ENCODE measurements at places on chromosomes 5 and 9.

DNA sequence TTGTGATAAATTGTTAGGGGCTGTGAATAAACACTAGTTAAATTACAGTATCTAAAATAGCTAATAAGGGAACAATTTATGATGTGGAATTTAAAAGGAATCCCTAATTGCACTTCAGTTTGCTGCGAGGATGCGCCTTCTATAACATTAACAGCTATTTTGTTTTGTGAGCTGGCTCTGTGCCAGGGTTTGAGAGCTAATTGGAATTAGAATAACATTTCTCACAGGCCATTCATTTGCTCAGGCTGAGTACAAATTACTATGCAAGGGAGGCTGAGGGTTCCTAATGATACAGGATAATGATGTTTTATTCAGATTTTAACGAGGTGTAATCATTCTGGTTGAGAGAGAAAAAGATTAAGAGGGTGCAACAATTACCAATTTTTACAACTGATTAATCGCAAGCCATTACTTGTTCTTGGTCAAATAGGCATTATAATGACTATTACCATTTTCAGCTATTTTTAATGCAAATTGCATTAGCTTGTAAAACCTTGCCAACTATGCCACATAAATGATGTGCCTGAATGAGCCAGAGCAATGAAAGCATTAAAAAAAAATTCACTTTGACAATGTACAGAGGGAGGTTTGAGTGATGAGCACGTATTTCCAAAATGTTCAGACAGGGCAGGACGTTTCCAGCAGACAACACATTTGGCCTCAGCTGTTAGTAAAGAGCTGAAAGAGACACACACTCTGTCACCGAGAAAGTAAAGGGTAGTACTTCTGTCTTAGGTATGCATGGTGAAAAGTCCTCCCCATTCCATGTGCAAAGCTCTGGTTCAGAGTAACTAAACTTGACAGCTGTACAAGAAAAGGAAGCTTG lies 576.5 kb downstream of the TLE1 start:
- no peak for DNase-seq

DNA sequence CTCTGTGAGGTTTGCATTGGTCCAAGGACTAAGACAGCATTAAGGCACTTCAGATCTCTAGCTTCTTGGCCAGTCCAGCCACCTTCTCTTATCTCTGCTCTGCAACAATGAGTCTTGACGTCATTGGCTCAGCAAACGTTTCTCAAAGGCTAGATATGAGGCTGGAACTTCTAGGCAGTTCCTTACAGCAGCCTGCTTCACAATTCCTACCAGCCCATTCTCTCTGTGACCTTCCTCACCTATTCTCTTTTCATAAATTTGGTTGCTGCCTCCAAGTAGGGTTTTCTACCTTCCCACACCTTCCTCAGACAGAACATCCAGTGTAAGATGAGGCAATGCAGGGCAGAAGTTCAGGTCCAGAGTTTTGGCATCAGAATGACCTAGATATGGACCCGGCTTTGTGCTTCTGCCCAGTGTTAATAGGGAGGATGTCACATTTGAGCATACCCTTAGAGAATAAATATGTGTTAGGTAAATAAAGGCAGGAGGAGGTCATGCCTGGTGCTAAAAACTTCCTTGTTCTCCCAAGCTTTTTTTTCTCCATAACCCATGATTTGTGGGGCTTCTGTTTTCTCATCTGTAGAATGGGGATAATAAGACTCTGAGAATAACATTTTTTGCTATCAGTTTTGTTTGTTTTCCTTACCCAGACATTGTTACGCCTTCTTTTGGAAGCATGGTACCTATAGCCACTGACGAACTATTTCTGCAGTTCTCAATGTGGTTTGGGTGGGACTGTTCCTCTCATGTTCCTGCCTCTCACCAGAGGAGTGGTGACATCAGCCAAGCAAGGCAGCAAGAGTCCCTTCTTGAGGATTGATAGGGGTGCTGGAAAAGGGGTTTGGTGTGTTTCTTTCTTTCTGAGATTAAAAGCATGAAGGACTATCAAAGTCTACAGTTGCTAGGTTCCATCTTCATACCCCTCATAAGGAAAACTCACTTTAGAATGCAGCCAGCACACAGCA lies 220.6 kb upstream of the TRIM32 start:
- DNase-seq, result no peak

GRCh38 chr5:612498-613424 lies 621 bp downstream of the CEP72 start:
- DNase-seq, result no peak

DNA sequence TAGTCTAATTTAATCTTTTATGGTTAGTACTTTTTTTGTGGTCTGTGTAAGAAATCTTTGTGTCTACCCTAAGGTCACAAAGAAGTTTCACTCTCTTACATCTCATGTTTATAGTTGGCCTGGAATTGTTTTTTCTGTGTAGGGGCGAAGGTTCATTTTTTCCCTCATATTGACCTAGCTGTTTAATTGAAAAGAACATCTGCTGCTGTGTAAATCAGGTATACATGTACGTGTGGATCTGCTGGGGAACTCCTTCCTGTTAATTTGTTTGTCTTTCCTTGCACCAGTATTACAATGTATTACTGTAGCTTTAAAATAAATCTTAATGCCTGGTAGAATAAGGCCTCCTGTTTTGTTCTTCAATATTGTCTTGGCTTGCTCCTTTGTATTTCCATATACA lies 37.8 kb downstream of the EXOSC2 start:
- no peak for DNase-seq

GRCh38 chr9:100505564-100506159 lies 32.7 kb downstream of the TMEFF1 start:
- no peak for DNase-seq

DNA sequence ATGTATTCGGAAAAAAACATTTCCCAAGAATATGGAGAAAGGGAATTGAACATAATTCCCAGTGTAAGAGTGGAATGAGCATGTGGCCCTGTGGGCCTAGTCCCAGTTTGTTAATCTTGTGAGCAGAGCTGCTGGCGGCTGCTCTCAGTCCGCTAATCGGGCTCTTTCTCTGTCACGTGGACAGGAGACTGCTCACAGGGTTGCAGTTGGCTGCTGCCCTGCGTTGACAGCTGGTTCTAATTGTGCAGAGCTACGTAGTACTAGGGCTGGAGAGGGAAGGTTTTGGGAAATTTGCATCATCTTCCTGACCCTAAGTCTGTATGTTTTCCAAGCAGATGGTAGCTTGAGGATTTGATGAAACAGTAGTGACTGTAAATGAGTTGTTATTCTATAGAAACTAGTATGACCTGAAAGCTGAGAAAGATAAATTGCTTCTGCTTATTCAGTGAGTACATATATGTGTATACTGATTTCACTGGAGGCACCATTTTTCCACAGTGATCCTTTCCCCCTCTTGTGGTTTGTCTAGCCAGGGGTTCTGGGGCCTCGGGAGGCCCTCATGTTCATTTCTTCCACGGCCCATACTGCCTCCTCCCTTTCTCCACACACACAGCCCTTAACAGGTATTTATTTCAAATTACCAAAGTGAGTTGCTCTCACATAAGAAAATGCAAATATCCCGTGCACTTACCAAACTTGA lies 100.6 kb downstream of the ANGPTL2 start:
- peak; percentile 80 for DNase-seq

DNA sequence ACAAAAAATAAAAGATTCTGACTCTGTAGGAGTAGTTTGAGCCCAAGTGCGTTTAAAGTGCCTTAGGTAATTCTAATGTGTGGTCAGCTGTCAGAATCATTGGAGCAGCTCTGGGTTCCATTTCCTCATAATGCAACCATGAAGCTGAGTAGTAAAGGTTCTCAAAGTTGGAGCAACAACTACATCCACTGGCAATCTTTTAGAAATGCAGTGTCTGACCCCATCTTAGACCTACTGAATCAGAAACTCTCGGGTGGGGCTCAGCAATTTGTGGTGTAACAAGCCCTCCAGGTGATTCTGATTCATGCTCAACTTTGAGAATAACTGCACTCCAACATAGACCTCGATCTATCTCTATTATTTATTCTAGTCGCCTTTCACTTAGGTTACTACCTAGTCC lies 7.6 kb upstream of the ALDH1A1 start:
- DNase-seq, result no peak

GRCh38 chr5:79133121-79133656 lies 21.6 kb downstream of the BHMT start:
- DNase-seq, result no peak

DNA sequence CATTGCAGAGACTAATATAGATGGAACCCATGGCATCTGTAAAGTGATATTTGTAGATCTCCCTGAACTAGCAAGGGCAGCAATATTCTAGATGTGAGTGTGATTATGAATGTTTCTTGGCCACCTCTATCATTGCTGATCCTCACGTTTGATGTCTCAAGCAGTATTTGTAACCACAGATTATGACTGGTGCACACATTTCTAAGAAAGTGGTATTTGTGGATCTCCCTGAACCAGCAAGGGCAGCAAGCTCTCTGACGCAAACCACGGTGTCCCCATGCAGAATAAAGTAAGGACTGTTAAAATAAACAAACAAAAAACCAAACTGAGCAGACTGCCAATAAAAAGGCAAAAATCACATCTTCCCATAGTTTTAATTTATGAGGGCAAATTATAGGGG lies 301.3 kb downstream of the CSNK1G3 start:
- no peak for DNase-seq

DNA sequence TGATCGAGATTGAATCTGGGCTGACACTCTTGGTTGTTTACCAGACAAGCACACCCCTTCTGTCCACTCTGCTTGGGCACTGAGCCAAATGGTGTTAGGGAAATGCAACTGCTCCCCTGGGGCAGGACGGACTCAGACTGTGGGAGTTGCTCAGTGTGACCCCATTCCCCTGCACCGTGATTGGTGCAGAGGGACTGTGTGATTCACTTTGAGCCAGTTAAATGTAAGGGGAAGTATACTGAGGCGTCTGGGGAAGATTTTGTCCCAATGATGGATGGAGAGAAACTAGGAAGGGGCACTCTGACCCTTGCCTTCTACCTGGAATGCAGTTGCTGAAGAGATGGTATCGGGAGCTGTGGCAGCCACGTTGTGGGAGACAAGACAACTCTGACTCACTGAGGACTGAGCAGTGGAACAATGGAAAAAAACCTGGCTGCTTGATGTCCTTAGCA lies 196.0 kb upstream of the ANKRD55 start:
- no peak for DNase-seq

GRCh38 chr9:16434526-16434925 lies 435.9 kb downstream of the BNC2 start:
- no peak for DNase-seq

- DNase-seq, result no peak
Observed at GRCh38 chr5:150223474-150223873, 33.6 kb downstream of the SLC6A7 start.

DNA sequence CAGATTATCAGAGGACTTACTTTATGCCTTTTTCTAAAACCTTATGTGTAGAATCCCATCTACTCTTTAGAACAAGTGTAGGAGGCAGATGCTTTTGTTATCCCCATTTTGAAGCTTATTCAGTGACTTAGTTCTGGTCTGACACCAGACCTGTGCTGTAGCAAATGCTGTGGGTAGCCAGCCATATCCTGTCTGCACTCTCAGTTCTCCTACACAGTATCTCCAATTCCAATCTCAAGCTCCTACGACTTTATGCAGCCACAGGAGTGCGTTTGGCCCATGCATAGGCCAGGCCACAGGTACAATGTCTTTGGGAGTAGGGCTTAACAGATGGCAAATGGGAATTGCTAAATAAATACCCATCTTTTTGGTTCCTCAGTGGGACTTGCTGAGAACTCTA lies 292.6 kb downstream of the MCTP1 start:
- DNase-seq, result no peak

GRCh38 chr9:132744881-132745755 lies 74.9 kb downstream of the GTF3C4 start:
- peak; percentile 26 for DNase-seq

DNA sequence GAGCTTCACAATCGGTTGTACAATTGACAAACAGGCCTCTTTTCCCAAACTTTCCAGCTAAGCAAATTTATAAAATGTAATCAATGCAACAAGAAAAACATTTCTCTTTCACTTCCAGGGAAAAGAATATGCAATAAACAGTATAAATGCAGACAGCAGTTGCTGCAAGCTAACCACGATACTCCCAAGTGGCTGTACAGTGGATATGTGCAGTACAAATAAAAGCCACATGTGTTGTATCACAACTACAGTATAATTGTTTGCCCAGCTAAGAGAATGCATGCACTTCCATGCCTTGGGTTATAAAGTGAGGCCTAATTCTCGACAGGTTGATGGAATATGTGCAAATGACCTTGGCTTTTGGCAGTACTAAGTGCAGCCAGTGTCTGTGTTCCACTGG lies 16.7 kb upstream of the PDCL start:
- DNase-seq, result no peak

GRCh38 chr5:102902135-102902448 lies 147.0 kb downstream of the PAM start:
- no peak for DNase-seq

DNA sequence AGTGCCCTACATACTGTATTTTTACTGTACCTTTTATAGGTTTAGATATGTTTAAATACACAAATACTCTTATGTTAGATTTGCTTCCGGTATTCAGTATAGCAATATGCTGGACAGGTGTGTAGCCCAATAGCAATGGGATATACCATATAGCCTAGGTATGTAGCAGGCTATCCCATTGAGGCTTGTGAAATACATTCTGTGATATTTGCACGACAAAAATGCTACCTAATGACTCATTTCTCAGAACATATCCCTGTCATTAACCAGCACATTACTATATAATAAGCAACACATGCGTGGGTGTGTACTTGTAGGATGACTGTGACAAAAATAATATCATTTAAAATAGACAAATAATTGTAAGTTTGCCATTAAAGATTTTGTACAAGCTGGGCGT lies 208.8 kb downstream of the MRPS30 start:
- DNase-seq, result no peak

- no peak for DNase-seq
Observed at GRCh38 chr5:126503602-126504104, 80.4 kb downstream of the GRAMD2B start.

GRCh38 chr9:127557466-127557869 lies 54.6 kb upstream of the STXBP1 start:
- no peak for DNase-seq

DNA sequence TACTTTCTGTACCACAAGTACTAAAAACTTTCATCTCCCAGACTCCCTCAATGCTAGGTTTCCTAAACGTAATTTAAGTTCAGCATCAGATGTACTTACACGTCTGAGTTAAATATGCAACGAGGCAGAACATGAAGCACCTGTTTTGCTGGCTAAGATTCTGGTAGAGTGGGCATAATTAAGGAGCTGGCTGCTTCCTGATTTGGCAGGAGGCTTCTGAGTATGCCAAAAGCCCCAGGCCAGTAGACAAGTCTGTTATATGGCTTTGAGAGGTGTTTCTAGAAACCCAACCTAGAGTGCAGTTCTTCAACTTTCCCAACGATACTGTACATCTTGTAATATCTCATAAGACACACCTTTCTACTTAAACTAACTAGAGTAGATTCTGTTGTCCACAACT lies 13.6 kb downstream of the TICAM2 start:
- DNase-seq, result no peak

- no peak for DNase-seq
Observed at GRCh38 chr5:172009536-172010270, 3.3 kb upstream of the FBXW11 start.

GRCh38 chr5:164013077-164013670 lies 507.8 kb downstream of the MAT2B start:
- DNase-seq, result peak; percentile 71

- no peak for DNase-seq
Observed at GRCh38 chr5:17819783-17820182, 185.5 kb downstream of the TAF11L14 start.

Data from urinary bladder (tissue), 4 donors.